ENCODE measurements at places on chromosomes 12 and 14.

DNA sequence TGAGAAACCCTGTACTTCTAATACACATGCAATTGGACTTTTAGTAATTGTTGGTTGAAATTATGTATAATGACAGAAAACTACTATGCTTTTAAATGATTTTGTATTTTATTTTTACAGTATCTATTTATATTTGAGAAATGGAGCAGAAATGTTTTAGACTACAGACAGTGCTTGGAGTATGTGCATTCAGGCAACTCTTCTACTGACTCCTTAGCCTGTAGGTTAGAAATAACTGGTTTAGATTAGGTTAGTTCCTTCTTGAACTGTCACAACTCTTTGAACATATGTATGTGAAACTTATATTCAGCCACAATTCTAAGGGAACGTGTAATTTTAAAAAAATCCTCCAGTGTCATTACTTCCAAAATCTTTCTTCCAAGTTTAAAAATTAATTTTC lies 1.7 kb downstream of the FGFR1OP2 start:
- no peak for DNase-seq

- no peak for DNase-seq
Observed at GRCh38 chr12:53937099-53937498, 1.5 kb upstream of the HOXC13 start.

DNA sequence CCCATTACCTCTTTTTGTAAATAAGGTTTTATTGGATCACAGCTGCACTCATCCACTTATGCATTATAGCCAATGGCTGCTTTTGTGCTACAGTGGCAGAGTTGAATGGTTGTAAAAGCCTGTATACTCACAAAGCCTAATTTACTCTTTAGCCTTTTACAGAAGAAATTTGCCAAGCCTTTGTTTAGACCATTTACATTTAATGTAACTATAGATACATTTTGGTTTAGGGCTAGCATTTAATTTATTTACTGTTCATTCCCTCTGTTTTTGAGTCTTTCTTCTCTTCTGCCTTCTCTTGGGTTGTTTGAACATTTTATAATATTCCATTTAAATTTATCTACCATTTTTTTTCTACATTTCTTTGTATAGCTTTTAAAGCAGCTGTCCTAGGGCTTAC lies 217.1 kb upstream of the AMIGO2 start:
- DNase-seq = no peak

DNA sequence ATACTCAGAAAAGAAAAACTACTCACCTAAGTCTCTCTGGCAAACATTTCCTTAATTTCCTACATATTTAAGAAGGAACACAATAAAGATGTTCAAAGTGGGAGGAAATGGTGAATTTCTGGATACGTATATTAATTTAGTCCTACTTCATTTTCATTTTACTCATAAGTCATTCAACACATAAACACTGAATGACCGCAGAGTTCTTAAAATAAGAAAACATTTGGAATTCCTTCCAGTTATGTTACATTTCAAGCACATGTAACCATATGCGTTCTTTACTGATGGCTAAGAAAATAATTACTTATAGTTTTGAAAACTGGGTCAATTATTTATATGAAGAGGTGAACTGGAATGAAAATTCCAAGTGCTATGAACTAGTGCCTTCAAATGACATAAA lies 409.3 kb downstream of the BCAT1 start:
- DNase-seq = no peak

DNA sequence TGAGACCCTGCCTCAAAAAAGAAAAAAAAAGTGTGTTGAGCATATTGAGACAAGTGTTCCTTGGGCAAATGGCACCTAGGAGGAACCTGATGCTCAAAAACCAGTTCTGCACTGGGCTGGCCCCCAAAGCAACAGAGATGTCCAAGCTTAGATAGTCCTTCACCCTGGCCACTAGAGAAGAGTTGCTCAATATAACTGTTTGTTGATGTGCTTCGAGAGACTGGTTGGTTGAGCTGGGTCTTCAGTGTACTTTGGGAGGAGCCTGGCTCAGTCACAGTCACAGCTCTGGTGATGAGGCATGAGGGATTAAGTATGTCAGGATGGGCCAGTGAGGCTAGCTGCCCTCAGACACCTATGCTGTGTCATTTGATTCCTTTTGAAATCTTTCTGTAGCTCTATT lies 38.0 kb downstream of the SLC2A14 start:
- DNase-seq = peak; percentile 60

DNA sequence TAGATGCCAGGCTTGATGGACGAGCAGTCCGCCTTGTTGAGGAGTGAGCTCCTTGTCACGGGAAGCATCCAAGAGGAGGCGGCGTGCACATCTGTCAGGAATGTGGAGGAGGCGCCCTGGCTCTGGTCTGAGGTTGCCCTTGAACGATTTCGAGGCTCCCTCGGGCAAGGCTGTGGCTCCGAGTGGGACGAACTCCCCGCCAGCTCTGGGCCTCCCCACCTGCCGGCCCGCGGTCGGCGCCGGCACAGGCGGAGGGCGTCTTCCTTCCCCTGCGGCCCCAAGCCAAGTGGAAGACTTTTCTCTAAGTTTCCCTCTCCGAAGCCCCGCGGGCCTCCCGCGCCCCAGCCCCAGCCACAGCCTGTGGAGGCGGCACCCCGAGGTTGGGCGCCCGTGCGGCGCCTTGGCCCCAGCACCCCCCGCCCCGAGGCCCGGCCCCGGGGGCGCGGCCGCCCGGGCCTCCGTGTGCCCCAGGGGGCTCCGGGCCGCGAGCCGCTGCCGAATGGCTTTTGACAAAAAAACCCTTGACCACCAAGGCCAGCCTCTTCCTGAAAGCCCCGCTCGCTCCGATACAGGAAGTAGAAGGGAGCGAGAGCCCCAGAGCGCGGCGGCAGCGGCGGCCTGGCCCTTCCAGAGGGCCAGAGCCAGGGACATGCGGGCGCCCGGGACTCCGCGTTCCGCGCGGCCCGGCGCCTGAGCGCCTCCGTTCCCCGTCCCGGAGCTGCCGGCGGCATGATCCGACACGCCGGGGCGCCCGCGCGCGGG lies at the start of gene RIN3:
TSS of gene RIN3 (plus strand) at position 578 of the 762 bp plus-strand sequence. CDS start at position 730, 152 bp downstream.
- peak; percentile 77 for DNase-seq

DNA sequence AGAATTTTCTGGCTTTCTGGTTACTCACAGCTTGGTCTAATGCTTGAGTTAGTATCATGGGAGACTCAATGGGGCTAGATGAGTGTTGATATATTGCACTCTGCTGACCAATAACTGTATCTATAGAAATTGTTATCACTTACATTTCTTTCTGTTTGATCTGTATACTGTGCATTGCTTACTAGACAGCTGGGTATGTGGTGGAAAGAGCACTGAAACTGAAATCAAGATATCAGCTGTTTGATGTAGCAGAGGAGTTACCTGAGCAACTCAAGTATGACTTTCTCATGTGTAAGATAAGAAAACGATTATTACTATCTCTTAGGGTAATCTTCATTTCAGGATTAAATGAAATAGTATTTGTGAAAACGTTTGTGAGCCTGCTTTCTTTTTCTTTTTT lies 183.0 kb downstream of the SLC15A5 start:
- no peak for DNase-seq
